HCT116 (cell line): ENCODE measurements at places on chromosomes 1 and 21.
A peak's percentile ranks its signal among the peaks of the same experiment; 100 is the strongest.

DNA sequence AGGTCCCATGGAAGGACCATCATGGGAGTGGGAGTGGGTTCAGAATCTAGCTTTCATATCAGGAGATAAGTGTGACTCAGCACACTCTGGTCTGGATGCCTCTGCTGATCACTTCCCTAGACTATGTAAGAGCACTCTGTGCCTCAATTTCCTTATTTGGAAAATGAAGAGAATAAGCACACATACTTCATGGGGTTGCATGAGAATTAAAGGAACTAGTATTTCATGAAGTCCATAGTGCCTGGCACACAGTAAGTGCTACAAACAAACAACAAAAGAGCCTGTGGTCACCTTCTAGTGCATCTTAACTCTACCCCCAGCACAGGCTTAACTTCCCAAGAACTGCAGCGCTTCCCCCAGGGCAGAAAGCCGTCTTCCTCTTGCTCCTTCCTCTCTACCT, 9.6 kb upstream of the IL20 start:
- no peak for DNase-seq

- no peak for DNase-seq
These were observed 979 bp downstream of the PIGM start for GRCh38 chr1:160030657-160031364.

DNA sequence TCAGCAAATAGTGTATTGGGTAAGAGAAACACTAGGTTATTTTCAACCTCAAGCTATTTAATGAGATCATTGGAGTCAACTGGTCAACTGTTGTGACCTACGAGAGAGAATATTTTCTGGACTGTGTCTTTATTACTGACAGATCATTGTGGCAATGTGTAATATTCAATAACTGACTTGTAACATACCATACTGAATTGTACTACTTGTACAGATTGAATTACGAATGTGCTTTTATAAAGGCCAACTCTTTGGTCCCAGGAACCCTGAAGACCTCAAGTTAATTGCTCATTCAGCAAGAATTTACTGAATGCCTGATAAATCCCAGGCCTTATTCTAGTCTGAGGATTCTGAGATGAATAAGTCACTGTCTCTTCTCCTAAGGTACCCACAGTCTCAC, 56.1 kb upstream of the CAMK1G start:
- no peak for DNase-seq

DNA sequence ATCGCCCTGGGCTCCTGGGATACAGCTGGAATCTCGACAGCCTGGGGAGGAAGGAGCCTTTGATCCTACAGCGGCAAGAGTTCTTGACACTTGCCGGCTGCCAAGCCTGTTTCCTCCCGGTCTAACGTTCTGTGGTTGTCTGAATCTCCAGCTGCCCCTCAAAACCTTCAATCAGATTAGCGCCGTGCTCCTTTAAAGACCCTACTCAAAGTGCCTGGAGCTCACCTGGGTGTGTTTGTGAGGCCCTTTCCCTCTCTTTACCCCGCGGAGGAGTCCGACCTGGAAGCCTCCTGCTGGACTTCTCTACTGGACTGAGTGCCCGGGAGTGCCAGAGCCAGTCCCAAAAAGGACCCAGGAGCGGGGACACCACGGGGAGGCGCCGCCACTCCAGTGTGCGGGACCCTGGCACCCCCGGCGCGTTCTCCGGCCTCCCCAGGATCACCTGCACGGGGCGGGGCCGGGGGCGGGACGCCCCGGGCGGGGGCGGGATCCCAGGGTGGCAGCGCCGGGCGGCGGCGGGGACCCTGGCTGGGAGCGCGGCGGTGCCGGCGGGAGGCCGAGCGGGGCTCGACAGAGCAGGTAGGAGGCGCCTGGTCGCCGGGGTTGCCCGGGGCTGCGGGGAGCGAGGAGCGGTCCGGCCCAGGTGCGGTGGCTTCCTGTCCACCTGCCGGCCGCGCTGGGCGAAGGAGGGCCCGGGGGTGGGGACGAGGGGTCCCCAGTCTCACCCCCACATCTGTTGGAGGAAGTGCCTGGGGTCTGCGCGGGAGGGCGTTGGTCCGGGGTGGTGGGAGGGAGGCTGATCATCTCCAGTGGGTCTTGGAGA, at the start of gene NCMAP:
Gene NCMAP (plus strand): TSS at position 497 of the 823 bp plus-strand sequence. CDS start 39,344 bp downstream, outside the sequence.
- peak; percentile 10 for DNase-seq

- DNase-seq: no peak
These were observed 356.8 kb downstream of the RRAGC start for GRCh38 chr1:38502758-38503157.

GRCh38 chr1:97119260-97120158, 397.9 kb downstream of the PTBP2 start:
- no peak for DNase-seq

DNA sequence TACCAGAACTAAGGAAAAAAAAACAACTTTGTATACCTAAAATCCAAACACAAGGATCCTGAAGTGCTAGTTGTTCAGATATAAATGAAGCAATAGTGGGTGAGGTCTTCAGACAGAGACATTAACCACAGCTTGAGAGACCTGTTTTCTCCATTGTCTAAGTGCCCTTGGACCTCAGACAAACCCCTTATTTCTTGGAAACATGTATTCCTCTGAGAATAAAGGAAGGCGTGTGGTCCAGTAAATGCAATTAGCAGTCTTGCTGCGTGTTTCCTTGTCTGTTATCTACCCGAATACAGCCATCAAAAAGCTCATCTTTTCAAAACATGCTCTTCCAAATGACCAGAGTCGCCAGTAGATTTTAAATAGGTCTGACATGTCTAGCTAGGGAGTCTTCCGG, 291.1 kb upstream of the NFIA start:
- no peak for DNase-seq

DNA sequence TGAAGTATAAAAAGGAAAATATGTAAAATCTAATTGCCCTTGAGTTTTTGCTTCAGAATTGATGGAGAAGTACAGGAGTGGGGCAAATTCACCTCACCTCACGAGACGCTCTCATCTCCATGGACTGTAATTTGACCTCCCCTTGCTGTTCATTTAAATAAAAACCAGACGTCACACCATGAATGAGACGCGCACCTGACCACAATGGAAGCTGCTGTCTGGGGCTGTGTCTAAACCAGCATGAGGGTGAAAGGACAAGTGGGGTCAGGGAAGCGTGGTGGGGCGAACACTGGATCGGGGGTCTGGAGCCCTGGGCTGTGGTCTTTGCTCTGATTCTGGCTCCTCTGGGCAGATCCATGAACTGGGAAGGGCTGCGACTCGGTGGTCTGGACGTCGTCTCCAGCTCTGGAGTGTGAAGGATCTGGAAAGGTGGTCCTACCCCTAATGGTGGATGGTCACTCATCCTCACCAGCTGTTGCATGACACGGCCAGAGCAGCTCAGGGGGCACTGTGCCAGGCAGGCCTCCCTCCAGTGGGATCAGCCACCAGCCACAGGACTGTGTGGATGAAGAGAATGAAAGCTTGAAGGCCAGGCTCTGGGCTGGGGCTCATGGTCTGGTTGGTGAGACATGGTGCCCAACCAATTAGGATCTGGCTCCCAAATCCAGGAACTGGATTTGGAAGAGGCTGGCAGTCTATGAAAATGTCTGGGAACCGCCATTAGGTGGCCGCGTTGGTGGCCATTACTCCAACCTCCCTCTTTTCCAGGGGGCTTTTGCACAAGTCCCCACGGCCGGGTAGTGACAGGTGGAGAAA, 728.6 kb downstream of the PTPRU start:
- no peak for DNase-seq

DNA sequence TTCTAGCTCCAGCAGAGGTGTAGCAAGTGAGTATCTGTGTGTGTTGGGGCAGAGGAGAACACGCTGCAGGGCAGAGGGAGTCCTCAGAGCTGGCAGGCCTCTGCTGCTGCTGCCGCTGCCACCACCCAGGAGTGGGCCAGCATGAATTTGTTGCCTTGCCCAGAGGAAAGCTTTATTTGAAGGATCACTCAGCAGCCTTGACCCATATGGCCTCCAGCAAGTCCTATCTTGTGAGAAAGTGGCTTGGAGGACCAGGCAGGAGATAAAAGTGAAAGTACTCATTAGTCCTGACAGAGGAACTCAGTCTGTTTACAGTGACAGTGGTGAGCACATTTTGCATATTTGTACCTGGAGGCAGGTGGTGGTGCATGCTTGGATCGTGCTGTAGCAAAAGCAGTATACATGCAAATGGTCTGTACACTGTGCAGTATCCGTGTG, 3.1 kb downstream of the TRAF5 start:
- DNase-seq: no peak

DNA sequence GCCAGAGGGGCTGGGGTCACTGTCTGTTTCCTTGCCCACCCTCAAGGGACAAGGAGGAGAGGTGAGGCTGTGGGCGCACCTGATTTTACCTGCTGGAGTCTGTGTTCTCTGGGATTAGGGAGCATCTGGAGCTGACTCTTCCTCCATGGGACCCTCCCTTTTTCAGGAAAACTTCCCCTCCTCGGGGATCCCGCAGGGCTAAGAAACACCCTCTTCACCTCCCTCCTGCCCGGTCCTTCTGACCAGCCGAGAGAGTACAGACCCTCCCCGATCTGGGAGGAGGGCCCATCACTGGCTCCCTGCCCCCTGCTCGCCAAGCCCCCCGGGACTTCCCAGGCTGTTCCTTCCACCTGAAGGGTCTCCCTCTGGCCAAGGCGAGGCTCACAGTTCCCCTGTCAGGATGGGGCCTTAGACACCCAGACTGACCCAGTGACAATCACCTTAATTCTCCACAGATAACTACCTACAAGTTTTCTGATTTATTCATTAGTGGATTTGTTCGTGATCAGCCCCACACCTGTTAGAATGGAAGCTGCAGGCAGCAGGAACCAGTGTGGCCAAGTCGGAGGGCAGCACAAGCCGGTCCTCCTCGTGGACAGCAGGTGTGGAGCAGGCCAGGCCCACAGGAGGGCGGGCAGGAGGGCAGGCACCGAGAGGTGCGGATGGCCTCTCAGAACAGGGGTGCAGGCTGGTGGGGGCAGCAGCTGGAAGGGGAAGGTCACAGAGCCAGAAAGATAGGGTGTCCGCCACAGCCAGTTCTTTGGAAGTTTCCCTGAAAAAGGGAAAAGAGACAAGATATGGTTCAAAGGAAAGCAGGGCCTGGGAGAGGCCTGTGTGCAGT, 15.9 kb upstream of the SAMD11 start:
- no peak for DNase-seq

GRCh38 chr1:203791498-203791897, 3.9 kb upstream of the ZBED6 start:
- no peak for DNase-seq

- no peak for DNase-seq
These were observed 6.0 kb downstream of the CCDC24 start for GRCh38 chr1:43997295-43997999.

DNA sequence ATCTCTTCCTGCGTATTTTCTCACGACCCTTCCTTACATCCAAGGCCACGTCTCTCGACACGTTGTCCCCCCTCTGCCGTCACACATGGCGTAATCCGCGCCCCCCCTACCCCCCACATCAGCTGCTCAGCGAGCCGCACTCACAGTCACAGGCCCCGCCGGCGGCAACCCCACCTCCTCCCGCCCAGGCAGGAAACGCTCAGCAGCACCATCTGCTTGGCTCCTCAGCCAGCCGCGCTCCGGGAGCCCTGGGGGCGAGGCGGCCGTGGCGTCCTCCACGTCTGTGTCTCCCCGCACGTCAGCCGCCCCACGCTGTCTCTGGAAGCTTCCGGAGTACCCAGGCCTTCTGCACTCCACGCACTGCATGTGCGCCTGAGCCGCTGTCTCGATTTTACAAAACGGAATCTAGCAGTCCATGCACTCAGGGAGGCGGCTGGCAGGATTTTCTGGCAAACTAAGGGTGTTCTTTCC, 64.6 kb downstream of the SIK1 start:
- DNase-seq: no peak

DNA sequence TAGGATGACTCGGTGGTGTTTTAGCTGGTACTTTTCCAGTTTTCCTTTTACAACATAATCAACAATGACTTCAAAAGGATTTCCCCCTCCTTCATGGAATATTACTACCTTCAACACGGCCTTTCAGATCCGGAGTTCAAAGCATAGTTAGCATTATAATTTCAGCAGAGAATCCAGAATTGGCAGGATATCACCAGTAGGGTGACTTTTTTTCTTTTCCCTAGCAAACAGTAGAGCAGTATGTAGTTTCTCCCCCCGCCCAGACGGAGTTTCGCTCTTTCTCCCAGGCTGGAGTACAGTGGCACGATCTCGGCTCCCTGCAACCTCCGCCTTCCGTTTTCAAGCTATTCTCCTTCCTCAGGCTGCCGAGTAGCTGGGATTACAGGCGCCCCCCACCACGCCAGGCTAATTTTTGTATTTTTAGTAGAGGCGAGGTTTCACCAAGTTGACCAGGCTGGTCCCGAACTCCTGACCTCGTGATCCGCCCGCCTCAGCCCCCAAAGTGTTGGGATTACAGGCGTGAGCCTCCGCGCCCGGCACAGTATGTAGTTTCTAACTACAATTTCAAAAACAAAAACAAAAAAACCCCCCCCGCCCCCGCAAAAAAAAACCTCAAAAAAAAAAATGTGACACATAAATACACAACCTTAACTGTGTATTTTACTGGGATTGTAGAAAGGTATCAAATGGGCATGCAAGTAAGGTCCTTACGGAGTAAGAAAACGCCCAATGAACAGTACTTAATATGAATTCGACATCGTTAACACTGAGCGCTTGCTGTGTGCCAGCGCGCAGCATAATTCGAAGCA, 1.5 kb upstream of the COX20 start:
- peak; percentile 80 for DNase-seq
